ENCODE measurements at places on chromosomes 1 and 21.

GRCh38 chr1:107871687-107872395 lies 93.1 kb downstream of the VAV3 start:
- no peak for DNase-seq

GRCh38 chr1:93668951-93669350 lies 12.7 kb downstream of the BCAR3 start:
- no peak for DNase-seq

- no peak for DNase-seq
These were observed 223.3 kb downstream of the FGGY start for GRCh38 chr1:59520194-59520593.

DNA sequence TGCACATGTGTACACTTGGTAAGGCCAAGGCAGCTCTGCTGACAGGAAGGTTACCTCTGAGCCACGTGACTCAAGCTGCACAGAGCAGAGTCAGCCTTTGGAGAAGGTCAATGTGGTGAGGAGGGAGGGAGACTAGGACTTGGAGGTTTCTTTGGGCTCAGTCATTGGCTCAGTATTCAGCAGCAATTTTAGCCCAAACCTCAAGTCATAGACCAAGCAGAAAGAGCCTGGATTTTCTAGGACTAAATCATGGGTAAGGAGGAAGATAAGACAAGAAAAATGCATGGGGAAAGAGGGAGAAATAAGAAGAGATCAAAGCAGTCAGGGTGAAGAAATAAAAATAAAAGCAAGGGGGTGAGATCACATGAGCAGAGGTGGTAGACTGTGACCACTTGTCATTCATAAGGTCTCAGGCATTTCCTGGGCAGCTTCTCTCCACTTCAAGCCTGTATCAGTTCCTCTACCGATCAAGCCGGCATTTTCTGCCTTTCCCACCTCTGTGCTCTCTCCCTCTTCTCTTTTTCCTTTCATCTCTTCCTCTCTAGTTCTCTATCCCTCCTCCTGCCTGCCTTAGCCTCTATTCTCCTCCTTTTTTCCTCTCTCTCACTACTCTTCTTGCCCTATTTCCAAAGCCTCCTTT lies 51.7 kb upstream of the DUSP10 start:
- no peak for DNase-seq

DNA sequence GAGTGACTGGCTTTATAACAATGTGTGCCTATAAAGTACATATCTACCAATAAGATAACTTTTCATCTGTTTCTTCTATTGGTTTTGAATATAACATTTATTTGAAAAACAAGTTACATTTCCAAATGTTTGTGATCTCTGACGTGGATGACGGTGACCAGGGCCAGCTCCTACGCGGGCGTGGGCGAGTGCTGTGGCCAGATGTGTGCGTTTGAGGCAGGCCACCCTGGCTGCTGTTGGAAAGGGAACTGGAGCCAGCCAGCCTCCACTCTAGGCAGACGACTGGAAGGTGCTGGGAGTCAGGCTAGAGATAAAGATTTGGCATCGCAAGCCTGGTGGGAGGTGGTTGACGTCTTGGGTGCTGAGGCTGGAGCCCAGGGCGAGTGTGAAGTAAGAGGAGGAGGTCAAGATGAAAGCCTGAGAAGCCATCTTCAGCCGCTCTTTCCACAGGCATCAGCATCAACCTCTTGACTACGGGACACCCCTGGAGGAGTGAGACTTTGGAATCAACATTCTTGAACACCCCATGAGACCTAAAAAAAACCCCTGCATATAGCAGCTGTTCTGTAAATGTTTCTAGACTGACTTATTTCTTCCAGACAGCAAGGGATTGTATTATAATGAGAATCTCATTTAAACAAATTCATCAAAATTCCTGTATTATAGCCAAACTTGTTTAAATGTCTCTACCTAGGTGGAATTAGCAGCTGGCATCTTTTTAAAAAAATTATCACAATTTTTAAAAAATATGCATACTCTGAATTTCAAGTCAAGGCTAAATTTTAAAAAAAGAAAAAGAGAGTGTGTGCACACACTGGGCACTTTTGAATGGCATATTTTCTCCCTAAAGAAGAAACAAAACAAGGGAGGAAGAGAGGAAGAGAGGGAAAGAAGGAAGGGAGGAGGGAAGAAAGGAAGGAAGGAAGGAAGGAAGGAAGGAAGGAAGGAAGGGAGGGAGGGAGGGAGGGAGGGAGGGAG lies 112.5 kb upstream of the SLC44A3 start:
- DNase-seq: no peak

- no peak for DNase-seq
These were observed 270.4 kb upstream of the B3GALT2 start for GRCh38 chr1:193456811-193457280.

GRCh38 chr1:166193057-166193698 lies 26.4 kb upstream of the FAM78B start:
- no peak for DNase-seq

- DNase-seq: no peak
These were observed 2.5 kb downstream of the INKA2 start for GRCh38 chr1:111736548-111737215.

DNA sequence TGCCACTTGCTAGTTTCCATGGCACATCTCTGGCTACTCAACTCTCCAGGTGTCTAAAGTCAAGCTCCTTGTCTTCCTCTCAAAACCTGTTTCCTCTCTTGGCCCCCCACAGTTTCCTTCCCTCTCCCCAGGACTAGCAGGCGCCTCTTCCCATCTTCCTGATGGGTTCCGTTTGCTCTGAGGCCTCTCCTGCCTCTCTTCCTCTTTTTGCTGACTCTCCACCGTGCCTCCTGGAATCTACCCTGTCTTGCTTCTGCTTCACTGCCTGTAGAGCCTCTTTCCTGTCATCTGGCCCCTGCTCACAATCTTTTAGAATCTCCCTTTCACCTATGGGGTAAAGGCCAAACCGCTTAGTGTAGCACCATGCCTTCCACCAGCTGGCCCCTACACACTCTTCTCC lies 21.8 kb upstream of the LHX4 start:
- DNase-seq: no peak

- DNase-seq: no peak
These were observed 121.7 kb downstream of the KCNN3 start for GRCh38 chr1:154748405-154748775.

- DNase-seq: no peak
These were observed 144.6 kb downstream of the NFIA start for GRCh38 chr1:61226791-61227567.

DNA sequence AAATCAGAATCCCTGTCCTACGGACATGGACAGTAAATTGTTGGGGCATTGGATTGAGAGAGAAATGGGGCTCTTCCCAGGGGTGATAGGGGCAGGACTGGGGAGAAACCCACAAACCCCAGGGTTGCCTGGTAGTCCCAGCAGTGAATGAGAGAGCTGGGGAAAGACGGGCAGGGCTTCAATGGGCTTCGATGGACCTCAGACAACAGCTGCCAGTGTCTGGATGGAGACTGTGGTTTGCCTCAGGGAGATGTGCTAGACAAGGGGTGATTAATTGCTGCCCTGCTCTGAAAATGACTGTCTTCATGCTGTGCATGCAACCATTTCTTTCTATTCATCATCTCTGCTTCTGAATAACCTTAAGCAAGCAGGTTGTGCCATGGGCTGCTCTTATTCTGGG lies 7.4 kb downstream of the GPR25 start:
- no peak for DNase-seq

GRCh38 chr1:207581496-207582153 lies 63.3 kb upstream of the CR1L start:
- no peak for DNase-seq

DNA sequence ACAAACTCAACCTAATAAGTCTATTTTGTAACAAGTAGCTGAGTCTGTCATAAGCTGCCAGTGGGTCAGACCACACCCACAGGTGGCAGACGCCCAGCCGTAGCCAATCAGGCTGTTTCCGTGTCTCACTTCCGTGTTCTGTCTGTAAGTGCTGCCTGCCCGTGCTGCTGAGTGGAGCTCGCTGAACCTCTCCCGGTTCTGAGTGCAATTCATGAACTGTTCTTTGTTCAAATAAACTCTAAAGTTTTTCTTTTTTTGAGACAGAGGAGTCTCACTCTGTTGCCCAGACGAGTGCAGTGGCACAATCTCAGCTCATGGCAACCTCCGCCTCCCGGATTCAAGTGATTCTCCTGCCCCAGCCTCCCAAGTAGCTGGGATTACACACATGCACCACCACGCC lies 25.1 kb downstream of the POFUT2 start:
- DNase-seq: no peak

DNA sequence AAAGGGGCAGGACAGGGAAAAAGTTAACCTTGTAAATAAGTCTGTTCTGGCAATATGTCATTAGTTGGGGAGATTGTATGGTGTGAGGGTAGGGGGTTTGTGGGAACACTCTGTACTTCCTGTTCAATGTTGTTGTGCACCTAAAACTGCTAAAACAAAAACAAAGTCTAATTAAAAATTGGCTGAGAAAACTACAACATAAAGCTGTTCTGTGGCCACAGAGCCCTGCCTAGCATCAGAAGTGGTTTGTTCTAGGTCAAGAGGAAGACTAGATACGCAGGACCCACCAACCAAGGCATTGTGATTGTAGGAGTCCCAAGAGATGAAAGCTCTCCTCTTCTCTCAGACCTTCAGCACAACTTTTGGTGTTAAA lies 81.0 kb upstream of the LRRC8D start:
- DNase-seq: no peak

DNA sequence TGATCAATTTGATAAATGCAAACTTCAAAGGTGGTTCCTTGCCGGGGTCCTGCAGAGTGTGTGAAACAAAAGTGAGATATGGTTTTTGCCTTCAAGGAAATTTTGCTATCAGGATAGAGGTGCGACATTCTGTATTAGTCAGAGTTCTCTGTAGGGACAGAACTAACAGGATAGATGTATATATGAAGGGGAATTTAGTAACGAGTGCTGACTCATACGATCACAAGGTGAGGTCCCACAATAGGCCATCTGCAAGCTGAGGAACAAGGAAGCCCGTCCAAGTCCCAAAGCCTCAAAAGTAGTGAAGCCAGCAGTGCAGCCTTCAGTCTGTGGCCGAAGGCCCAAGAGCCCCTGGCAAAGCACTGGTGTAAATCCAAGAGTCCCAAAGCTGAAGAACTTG lies 157.0 kb downstream of the RYR2 start:
- no peak for DNase-seq

GRCh38 chr1:27600498-27601175 lies 3.3 kb downstream of the AHDC1 start:
- DNase-seq: no peak

- DNase-seq: no peak
These were observed 14.0 kb downstream of the KDM5B start for GRCh38 chr1:202794051-202794740.

DNA sequence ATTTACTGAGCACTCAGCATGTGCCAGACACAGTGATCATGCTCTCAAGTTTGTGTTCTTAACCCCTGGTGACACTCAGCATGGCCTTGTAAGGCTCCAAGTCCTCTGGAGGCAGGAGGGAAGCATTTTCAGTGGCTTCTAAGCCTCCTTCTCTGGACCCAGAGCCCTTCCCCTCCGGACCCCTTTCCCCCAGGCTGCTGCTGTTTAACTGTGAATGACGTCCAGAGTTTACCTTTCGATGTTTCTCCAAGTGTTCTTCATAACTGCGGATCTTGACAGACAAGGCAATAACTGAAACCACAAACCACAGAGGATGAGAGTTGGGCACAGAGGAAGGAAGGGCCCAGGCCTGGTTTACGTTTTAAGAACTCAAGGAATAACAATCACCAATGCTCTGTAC lies 6.5 kb downstream of the MRPS15 start:
- DNase-seq: no peak

GRCh38 chr1:226033582-226033981 lies 28.9 kb upstream of the H3-3A start:
- DNase-seq: no peak

GRCh38 chr1:9165396-9165795 lies 36.5 kb upstream of the GPR157 start:
- no peak for DNase-seq

GRCh38 chr1:27045973-27046558 lies 33.4 kb upstream of the TENT5B start:
- DNase-seq: no peak

GRCh38 chr1:8495928-8496401 lies 178.1 kb downstream of the SLC45A1 start:
- no peak for DNase-seq

GRCh38 chr1:29802181-29803068 lies 566.1 kb downstream of the PTPRU start:
- no peak for DNase-seq

- no peak for DNase-seq
These were observed 8.6 kb upstream of the ACBD3 start for GRCh38 chr1:226195144-226195543.

- DNase-seq: no peak
These were observed 11.1 kb downstream of the LEMD1 start for GRCh38 chr1:205410581-205411298.

DNA sequence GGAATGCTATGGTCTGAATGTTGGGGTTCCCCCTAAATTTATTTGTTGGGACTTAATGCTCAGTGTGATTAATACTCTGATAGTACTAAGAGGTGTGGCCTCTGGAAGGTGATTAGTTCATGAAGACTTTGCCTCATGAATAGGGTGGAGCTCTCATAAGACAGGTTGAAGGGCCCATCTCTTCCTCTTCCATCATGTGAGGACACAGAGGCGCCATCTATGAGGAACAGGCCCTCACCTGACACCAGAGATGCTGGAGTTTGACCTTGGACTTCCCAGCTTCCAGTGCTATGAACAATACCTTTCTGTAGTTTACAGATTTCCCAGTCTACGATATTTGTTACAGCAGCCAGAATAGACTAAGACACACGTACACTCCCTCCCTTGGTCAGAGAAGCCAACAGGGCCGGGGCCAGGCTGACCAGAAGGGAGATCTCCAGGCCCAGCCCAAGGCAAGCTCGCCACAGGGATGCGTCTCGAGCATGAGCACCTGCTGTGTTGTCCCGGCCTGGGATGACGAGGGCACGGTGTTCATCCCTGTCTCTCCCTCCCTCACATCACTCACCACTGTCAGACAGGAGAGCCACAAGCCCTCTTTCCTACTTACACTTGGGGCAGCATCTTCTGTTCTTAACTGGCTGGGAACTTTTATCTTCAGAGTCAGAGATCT lies 4.7 kb upstream of the ABCG1 start:
- DNase-seq: no peak

DNA sequence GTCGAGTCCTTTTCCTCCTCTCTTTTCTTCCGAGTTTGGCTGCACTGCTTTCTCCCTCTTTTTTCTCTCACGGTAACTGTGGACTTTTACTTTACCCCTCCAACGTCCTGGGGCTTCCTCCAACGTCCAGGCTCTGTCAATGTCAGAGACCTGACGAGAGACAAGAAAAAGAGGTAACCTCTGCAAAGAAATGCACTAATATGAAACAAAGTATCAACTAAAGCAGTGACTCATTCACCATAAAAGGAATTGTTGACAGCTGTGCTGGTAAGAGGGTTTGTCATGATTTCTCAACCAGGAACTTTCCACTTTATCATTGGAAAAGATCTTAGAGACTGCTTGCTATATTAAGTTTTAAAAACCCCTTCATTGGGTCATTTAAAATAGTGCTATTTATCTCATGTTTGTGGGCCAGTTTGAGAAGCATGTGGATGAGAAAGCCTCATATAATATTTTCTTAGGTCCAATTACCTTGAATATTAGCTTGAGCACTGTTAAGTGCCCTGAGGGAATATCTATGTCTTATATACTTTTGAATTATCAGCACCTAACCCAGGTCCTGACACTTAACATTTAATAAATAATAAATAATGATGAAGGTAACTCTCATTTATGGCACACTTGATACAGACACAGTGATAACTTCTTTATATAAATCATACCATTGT lies at the start of gene GBP2:
TSS of gene GBP2 (minus strand) at position 202 of the 668 bp plus-strand sequence. CDS start 4,148 bp downstream, outside the sequence.
- DNase-seq: no peak

GRCh38 chr1:168202941-168203654 lies 22.7 kb upstream of the SFT2D2 start:
- no peak for DNase-seq
